Activated CD4-positive, alpha-beta T cell treated with anti-CD3 and anti-CD28 coated beads, Interleukin-2, amount 50 U/mL, for 48 hours (primary cell): ENCODE measurements at places on chromosomes 2 and 18.
A peak's percentile ranks its signal among the peaks of the same experiment; 100 is the strongest.

- DNase-seq = no peak
These were observed 96.5 kb upstream of the THOC1 start for GRCh38 chr18:364256-364826.

- DNase-seq = peak; percentile 88
These were observed 2.8 kb downstream of the CNDP2 start for GRCh38 chr18:74498712-74499627.

- no peak for DNase-seq
These were observed 74.1 kb upstream of the SMAD7 start for GRCh38 chr18:49024804-49025421.

- DNase-seq = no peak
These were observed 170.3 kb upstream of the NXPH2 start for GRCh38 chr2:138950486-138950885.

GRCh38 chr18:75226286-75226955 lies 15.8 kb downstream of the TSHZ1 start:
- no peak for DNase-seq

- no peak for DNase-seq
These were observed 235.0 kb downstream of the IRS1 start for GRCh38 chr2:226564667-226565066.

DNA sequence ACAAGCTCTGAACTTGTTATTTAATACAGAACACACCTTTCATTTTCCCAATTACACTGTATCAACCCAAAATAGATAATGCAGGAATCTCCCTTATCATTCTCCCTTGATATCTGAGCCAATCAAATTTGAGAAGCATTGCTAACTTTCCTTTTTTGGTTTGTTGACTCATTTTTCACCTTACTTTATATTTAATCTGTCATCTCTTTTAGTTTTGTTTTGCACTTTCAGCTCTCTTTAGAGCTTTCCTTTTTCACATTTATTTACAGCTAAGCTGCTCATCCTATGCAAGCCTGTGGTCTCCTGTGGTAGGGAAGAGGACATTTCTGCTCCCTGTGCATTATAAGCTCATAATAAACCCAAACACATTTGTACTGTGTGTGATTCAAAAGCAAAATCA lies 50.1 kb downstream of the ITGAV start:
- no peak for DNase-seq

- DNase-seq = no peak
These were observed 280.8 kb downstream of the CCDC85A start for GRCh38 chr2:56464613-56465012.

DNA sequence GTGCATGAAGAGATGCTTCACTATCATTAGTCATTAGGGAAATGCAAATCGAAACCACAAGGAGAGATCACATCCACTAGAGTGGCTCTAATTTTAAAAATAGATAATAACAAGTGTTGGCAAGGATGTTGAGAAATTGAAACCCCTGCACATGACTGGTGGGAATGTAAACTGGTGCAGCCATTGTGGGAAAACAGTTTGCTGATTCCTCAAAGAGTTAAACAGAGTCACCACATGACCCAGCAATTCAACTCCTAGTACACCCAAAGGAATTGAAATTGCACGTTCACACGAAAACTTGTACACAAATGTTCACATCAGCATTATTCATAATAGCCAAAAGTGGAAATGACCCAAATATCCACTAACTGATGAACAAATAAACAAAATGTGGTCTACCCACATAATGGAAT lies 179.5 kb downstream of the BCL2 start:
- DNase-seq = no peak

DNA sequence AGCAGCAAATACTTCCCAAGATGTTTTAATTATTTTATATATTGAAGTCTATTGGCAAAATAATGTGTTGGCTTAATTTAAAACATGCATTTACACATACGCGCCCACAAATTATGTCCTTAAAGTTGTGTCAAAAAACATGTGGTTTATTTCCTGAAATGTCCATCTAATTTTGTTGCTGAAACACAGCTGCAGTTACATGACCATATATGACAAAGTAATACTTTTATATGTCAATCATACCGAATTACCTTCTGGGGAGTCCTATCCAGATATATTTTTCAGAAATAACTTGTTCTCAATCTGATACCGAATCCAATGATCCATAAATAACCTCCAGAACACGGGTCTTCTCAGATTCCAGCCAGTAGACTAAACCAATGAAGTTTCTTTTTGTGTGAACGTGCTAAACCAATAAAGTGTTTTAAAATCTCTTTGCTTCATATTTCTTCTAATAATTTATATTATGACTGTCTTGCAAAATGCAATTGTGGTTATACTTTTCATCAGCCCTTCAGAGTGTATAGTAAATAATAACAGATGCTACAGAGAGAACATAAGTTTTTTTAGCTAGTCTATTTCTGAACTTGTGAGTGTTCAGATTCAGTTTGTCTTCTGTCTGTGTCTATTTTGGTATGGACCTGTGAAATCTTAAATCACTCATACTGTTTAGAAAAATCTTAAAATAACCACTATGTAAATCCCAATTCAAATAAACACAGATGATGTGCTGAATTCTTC lies 2.4 kb downstream of the SCG2 start:
- DNase-seq = no peak

DNA sequence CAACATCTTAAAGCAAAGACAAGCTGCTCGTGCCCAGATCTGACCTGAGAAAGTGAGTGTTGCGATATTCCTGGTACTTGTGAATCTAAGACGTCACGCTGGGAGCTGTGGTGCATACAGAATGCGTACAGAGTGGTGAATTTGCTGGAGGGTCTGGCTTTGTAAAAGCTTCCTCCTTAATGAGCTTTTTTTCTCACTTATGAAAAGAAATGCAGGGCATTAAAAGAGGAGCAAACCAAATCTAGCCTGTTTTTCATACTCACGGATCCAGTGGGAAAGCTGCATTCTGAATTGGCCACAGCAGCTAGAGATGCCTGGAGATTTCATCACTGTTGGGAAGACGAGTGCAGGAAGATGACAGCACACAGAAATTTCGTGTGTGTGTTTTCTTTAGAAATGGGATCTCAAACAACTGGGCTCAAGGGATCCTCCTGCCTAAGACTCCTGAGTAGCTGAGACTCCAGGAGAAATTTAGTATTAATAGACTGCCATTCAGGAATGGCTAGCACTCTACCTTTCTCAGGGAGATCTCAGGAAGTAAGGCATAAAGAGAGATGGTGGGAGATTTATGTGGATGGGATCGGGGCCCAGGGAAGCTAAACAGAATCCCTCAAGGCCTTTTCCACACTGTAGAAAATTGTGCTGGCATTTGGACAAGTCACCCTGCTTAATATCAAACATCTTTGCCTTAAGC lies 181.3 kb downstream of the ALPK2 start:
- DNase-seq = no peak

DNA sequence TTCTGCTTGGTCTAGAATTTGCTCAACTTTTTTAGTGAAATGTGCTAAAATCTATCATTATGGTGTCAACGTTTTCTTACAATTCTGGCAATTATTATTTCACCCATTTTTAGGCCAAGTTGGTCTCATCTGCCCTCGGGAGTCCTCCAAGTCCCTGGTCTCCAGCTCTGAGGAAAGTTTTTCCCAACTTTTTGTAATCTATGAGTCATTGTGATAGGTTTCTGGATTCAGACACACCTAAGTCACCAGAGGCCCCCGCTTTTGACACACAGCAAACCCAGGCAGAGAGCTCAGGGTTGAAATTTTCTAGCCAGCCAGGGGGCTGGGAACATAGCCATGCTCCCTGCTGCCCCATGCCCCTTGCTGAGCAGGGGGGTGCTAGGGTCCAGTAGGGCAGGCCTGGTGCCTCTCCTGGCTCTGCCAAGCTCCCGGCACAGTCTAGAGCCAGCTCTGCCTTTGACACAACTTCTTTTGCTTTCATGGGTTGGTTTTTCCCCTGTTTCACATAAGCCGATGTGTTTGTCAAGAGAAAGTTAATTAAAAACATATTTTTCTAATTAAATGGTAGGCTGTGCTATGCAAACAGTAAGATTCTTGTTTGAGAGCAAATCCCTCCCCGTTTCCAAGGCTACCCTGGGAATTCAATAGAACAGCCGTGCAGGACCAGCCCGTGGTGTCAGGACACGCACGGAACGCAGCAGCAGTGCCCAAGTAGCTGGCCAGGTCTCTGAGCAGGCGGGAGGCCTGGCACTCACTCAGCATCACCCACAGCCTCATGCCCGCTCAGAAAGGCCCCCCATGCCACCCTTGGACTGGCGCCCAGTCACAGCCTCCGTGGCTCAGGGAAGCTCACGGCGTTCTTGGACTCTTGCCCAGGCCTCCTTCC lies 25.5 kb upstream of the SNED1 start:
- no peak for DNase-seq

GRCh38 chr2:211802666-211803065 lies 735.9 kb downstream of the ERBB4 start:
- no peak for DNase-seq

- DNase-seq = no peak
These were observed 86.0 kb downstream of the TPO start for GRCh38 chr2:1499033-1499795.

DNA sequence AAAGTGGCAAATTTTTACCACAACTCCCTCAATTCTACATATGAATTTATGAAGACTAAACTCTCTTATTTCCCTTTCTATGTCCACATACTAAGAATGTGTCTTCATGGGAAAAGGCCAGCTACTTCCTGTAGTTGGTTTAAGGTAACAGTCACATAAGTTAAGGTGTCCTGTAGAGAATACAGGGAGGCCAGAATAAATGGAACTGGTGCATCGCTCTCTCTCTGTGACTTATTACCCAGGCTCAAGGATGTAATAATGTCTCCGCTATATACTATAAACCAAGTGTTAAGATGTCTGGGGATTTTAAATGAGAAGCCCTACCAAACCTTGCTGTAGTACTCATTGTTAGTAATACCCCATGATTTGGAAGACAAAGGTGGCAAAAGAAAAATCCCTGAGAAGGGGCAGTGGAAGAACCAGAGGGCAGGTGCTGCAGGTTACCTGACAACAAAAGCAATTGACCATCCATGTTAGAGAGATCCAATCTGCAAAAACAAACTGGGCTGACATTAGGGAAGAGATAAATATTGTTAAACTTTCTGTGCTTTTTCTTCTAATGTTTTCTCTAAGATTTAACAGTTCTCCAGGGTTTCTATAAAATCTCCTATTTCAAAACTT lies 372.8 kb downstream of the TMX3 start:
- DNase-seq = no peak

DNA sequence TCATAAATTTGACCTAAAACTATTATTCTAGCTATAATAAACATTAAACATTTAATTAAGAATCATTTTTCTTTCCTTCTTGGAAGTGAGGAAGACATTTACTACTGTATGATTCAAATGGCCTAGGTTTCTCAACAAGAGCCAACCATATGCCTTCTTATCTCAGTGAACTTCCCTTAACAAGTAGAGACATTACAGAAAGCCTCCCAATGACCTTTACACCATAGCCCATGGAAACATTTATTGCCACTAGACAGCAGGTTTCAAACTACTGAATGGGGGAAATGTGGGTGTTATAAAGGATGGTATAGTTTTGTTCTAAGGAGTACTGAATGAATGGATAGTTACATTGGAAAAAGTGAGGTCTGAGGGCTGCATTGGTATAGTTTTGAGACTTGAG lies 349.4 kb upstream of the SPRED2 start:
- DNase-seq = no peak

DNA sequence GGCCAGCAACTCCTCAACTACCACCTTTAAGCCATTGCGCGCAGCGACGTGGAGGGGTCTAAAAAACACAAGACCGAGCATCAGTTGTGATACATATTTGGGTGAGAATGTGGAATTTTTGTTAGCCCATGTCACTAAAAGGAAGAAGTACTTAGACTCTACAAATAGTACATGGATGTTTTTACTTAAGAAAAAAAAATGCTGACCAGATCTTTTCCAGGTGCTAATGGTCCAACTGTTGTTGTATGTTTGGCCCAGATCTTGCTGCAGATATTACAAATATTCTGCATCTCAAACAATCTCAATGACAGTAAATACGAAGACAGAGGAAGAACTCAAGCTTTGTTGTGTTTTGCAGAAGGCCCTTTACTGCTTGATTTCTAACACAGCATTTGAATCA lies 67.1 kb upstream of the PGAP1 start:
- no peak for DNase-seq

DNA sequence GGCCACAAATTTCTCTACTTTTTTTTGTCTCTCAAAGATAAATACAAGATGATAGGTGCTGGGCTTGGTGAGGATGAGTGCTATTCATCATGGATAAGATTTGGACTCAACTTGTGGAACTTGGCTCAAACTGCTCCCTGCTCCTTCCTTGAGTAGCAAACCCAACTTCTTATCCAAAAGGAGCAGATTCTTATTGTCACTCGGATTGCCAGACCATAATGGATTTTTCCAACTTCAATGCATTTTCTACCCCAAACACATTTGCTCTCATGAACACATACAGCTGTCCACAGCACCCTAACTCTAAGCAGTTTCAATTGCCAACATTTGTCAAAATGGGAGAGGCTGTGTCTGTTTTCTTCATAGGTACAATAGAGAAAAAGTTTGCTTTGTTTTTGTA lies 99.5 kb upstream of the APCDD1 start:
- DNase-seq = no peak

DNA sequence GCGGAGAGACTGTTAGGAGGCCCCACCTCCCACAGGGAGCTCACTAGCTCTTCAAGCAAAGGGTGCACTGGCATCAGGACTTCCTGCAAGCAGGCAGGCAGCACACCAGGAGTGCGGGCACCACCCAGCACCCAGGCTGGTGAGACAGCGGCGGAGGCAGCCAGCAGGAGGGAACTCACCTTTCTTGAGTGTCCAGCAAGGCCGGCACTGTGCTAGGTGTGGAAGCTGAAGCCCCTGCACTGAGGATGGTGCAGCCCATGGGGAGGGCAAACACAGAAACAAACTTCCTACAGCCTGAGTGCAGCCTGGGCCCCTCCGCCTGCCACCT lies 100.7 kb upstream of the ID2 start:
- no peak for DNase-seq

- DNase-seq = no peak
These were observed 16.2 kb downstream of the ATIC start for GRCh38 chr2:215328066-215328465.

DNA sequence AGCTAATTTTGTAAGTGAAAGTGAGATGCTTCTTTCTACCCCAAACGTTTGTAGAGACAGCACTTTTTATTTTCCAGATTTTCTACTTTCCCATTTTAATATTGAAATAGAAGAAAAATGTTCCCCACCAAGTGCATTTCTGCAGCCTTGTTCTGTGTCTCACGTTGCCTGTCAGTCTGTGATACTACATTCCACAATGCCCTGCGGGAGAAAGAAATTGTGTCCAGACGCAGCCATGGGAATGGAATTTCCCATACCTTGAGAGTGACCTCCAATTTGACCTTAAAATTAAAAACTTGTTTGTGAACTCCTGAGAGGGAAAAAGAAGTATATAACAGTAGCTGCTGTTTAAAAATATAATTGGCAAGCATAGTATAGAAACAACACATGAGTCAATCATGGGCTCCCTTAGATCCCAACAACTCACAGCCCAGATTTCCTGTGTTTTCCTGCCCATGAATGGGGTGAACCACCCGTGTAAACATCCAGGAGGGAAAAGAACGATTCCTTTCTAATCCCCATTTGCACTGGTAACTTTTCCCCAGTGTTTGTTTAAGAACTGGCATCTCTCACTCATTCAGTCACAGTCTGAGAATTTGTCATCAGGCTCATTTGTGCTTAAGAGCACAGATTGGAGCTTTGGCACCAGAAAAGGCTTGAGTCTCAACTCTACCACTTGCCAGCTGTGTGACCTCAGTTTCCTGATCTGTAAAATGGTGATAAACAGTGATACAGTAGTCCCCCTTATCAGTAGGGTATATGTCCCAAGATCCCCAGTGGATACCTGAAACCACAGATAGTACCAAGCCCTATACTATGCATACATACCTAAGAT lies 166.1 kb upstream of the ZNF521 start:
- DNase-seq = no peak

- DNase-seq = no peak
These were observed 3.1 kb downstream of the ADAM17 start for GRCh38 chr2:9552219-9553178.
